ENCODE measurements at places on chromosomes 7 and 10. TPM values are rescaled to one million over a fixed set of nuclear protein-coding genes. Genes with fewer than 3 reads are reported as not detected.
A peak's percentile ranks its signal among the peaks of the same experiment; 100 is the strongest.

The IL2RA gene
- total RNA-seq = not detected

GRCh38 chr10:63670291-63670898 lies 149.2 kb downstream of the REEP3 start:
- no peak for DNase-seq

DNA sequence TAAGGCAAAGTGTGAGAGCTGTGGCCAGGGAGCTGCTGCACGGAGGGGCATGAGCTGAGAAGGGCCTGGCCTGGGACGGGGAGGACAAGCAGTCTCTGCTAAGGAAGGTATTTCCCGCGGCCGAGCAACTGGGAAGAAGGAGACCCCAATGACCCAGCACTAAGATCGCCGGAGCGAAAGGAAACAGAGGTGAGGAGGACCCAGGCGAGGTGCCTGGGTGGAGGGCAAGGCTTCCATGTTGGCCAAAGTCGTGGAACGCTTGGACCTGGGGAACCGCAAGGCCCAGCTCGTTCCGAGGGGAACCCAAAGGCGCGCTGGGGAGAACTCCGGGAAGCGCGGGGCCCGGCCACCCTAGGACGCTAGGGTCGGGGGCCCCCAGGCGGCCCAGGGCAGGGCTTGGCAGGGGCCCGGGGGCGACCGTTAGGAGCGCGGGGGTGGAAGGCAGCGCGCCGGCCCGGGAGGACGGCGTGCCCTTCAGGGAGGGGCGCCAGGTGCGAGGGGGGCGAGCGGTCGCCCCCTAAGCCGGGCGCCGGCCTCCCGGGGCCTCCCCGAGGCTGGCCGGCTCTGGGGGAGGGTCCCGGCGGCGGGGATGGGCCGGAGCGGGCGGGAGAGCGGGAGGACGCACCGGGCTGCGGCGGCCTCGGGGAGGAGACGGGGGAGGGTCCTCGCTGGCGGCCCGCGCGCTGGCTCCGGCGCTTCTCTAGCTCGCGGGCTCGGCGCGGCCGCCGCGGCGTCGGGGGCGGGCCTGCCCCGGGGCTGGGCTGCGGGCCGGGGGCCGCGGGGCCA lies 545 bp downstream of the GIGYF1 start:
- DNase-seq = no peak

DNA sequence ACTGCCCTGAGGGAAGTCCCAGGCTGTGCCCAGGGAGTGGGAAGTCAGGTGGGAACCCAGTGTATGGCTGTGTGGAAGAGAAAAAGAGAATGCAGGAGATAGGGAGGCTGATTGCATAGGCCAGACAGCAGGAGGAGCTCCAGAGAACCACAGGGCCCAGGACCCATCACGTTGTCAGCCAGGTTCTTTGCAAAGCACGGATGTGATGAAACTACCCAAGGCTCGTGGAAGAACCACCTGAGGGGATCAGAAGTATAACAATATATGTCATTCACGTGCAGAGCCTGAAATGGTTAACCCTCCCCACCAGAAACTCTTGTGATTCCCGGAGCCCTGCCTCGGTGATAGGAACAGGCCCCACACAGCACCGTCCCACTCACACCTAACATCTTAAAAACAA lies 83.6 kb downstream of the LARP4B start:
- no peak for DNase-seq

- DNase-seq = no peak
These were observed 270.7 kb downstream of the PARD3 start for GRCh38 chr10:34544400-34544799.

The PRSS37 gene
- not detected for total RNA-seq

DNA sequence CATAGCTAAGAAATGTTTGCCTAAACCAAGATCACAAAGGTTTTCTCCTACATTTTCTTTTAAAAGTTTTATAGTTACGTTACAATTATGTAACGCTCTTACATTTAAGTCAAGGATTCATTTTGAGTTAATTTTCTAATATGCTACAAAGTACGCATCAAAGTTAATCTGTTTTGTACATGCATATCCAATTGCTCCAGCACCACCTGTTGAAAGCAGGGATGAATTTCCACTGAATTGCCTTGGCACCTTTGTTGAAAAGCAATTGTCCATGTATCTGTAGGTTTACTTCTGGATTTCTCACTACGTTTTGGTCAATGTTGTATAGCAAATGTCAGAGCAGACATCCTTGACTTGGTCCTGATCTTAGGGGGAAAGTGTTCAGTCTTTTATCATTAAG lies 59.6 kb downstream of the NEUROG3 start:
- DNase-seq = no peak

The OPTN gene
- total RNA-seq = 6.8 TPM

- no peak for DNase-seq
These were observed 654.2 kb downstream of the REEP3 start for GRCh38 chr10:64175271-64175962.

- DNase-seq = no peak
These were observed 54.0 kb downstream of the SHOC2 start for GRCh38 chr10:110973400-110973799.

DNA sequence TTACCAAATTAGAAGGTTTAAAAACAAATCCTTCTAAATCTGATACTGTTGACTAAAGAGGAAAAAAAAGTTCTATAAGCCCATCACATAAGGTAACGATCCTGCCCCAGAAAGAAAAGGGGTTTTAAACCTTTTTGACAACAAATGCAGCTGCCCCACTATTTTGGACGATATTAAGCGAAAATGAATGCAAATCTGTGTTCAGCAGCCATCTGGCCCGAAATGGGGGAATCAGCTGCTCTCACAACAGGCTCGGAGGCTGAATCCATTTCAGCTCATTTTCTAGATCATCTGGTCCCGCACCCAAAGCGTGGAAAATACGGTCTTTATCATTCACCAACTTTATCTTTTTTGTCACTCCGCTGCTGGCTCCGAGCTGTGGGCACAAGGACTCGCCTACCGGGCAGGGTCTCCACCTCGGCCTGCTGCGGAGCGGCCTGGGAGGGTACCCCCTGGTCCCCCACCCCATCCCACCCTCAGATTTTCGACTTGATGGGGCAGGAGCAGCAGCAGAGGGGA lies 2.4 kb upstream of the EBF3 start:
- no peak for DNase-seq

DNA sequence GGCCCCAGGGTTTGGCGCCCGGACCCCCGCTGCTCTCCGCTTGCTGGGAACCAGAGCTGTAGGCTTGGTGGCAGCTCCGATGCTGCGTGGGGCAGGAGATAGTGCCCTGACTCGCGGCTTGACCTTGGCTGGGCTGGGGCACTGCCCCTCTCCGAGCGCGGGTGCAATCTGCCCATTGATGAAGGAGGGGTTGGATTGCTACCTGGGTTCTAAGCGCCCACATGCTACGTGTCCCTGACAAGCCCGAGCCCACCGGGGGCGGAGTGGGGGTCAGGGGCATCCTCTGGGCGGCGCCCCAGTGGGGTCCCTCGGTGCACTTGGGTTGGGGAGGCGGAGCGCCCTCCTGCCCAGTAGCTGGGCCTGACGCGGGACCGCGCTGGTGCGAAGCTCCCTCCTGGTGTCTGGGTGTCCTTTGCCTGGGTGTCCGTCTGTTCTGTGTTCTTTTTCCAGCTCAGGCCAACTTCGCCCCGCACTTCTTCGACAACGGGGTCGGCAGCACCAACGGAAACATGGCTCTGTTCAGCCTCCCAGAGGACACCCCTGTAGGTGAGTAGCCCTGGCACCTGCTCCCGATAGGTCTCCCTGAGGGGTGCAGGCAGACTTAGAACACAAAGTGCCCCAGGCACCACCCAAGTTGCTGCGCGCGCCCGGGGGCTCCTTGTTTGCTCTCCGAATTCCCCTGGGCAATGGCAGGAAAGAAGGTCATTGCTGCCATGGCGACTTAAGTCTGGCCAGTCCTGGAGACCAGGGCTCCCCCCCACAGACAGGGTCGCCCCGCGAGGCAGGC lies 900 bp downstream of the CDHR1 start:
- DNase-seq = no peak

The FKBP6 gene
- total RNA-seq = not detected

GRCh38 chr7:154746571-154747360 lies 256.2 kb downstream of the PAXIP1 start:
- no peak for DNase-seq

DNA sequence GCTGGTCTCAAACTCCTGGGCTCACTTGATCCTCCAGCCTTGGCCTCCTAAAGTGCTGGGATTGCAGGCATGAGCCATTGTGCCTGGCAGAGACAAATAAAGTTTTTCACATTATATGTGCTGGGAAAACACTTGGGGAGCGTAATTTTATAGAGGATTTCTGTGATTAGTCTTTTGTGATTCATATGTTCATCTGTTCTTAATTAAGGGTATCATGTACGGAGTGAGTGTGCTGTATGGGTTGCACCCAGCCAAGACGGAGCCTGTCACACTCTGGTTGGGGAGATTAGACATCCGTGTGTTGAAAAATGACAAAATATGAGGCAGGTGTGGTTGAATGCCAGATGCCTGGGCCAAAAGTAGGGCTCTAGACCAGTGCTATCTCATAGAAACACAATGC lies 10.3 kb downstream of the ADRB1 start:
- no peak for DNase-seq

GRCh38 chr7:114988755-114989375 lies 67.0 kb downstream of the MDFIC start:
- DNase-seq = no peak

DNA sequence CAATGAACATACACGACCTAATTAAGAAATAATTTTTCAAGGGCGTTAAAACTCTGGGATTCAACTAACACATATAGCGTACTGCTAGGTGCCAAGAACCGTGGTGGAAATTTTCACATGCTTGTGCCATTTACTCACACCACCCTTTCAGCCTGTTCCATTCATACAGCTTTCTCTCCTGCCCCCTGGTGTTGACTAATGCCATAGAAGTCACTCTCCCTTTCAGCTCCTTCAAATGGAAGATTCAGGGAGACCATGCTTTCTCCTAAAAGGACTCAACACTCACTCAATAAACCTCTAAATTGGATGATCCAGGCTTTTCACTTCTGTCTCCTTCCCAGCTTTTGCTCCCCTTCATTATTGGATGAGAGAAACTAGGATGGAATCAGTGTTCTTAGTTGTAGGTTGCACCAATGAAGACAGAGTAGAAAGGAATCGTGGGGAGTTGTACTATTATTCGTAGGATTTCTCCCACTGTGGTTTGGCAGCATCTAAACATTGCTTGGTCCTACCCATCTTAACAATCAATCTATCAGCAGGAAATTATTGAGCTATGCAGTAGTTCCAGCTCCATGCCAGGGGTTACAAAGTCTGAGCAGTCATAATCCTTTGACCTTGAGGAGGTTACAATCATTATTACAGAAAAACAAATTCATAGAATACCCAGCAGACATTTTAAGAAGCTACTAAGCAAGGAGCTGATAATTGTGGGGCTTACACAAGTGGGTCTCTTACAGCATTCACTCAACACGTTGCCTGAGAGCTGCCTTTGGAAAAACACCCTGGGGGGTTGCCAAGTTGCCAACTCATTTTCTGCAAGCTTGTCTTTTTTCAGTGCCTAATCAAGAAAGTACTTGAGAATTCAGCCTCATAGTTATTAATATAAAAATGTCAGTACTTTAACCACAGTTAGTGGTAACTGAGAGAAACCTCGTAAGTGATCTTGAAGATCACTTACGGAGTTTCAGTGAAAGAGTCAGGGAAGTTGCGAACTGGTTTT lies 2.8 kb upstream of the PPP1R3C start:
- DNase-seq = peak; percentile 30

DNA sequence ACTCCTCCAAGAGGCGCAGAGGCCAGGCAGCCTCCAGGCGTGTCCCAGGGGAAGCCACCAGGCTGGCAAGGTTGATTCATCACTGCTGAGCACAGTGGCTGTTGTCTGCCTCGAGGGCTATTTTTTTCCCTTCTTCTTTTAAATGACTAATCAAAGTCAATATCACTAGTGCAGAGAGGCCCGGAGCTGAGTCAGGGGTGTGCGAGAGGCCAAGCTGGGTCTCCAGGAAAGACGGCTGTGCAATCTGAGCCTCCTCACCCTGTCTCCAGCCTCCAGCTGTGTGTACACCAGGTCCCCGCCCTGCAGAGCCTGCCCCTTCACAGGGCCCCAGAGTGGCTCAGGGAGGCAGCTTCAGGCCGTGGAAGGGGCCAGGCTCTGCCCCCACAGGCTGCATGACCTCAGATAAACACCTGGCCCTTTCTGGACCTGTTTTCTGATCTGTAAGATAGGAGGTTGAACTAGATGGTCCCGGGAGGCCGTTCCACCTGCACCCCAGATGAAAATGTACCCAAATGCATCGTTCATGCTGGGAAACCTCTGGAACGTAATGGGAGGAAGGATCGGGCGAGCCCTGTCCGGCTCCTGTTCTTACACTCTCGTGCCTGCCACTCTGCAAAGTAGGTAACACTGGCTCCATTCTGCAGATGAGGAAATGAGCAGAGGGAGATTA lies 3.7 kb downstream of the STX1A start:
- DNase-seq = no peak

DNA sequence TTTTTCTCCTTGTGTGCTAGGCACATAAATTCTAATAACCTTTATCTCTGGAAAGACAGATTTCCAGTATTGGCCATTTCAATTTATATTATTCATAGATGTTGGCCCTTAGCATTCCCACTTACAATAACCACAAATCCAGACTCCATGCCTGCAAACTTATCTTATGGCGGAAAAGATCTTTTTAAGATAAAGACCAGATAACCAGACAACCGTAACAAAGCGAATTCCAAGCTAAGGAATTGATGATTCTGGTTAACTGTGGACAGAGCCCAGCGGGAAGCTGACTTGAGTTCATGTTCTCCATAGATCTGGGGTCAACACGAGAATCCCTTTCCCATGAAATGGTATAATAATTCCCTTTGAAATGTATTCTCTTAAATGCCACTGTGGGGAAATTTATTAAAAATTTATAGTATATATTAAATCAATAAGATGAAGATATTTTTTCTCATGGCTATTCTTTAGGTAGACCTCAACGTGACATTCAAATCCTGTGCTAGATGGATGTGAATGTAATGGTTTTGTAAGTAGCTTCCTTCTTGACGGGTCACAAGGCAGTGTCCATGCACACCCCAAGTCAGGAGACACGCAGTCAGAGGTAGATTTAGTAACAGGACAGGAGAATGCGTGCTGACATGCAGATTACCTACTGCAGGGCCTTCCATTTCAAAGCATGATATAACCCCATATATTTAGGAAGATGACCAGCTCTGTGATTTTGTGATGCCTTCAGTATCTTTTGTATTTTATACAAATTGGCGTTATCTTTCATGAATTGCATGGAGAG lies 37.7 kb upstream of the KLF6 start:
- DNase-seq = no peak

DNA sequence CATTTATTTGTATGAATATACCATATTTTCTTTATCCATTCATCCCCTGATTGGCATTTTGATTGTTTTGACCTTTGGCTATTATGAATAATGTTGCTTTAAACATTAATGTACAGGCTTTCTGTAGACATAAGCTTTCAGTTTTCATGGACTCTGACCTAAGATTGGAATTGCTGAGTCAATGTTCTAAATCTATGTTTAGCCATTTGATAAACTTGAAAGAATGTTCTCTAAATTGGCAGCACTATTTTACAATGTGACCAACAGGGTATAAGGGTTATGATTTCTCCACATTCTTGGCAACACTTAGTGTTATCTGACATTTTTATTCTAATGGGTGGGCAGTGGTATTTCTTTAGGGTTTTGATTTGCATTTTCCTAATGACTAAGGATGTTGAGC lies 229.7 kb upstream of the ETV1 start:
- no peak for DNase-seq

The PNLIPRP1 gene
- not detected for total RNA-seq
